ENCODE measurements at places on chromosomes 3 and 15. TPM values are rescaled to one million over a fixed set of nuclear protein-coding genes. Genes with fewer than 3 reads are reported as not detected.

The IMPG2 gene
- not detected for total RNA-seq

The TEX55 gene
- total RNA-seq, result not detected

The FBXO40 gene
- total RNA-seq, result not detected

The CSPG4 gene
- total RNA-seq, result 0.18 TPM

The MELTF gene
- 40.5 TPM for total RNA-seq

The KCNH8 gene
- total RNA-seq, result not detected

The CHRNA5 gene
- 30.7 TPM for total RNA-seq

The SPINT1 gene
- 0.94 TPM for total RNA-seq

The CCR5 gene
- total RNA-seq, result not detected

The SMCO1 gene
- not detected for total RNA-seq

The STRA6 gene
- total RNA-seq, result 66.5 TPM

The ASB14 gene
- total RNA-seq, result not detected

The HYKK gene
- 6.2 TPM for total RNA-seq

The GP9 gene
- total RNA-seq, result not detected

The CADM2 gene
- total RNA-seq, result 0.27 TPM

The TCF12 gene
- 52.7 TPM for total RNA-seq

The ITGB5 gene
- total RNA-seq, result 460 TPM

The ZNF619 gene
- 2.0 TPM for total RNA-seq

The NXPE3 gene
- total RNA-seq, result 22.7 TPM

The CCR1 gene
- total RNA-seq, result not detected

The LEO1 gene
- 52.7 TPM for total RNA-seq

The MINAR1 gene
- 0.59 TPM for total RNA-seq
